DMS79 treated with DMSO at 0.1 percent for 48 hours (cell line): ENCODE measurements at places on chromosomes 11 and 22.

DNA sequence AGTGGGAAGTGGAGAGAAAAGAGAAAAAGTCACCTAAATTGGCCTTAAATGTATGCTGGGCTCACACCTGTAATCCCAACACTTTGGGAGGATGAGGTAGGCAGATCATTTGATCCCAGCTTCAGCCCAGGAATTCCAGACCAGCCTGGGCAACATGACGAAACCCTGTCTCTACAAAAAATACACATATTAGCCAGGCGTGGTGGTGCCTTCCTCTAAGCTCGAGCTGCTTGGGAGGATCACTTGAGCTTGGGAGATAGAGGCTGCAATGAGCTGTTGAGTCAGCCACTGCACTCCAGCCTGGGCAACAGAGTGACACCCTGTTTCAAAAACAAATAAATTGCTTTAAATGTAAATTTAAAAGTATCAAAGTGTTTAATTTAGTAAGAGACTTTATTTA lies 3.9 kb downstream of the CBL start:
- DNase-seq: no peak

GRCh38 chr11:133829566-133829965 lies 15.7 kb downstream of the SPATA19 start:
- DNase-seq: no peak

- no peak for DNase-seq
These were observed 2.5 kb upstream of the ZDHHC8 start for GRCh38 chr22:20128902-20129746.

DNA sequence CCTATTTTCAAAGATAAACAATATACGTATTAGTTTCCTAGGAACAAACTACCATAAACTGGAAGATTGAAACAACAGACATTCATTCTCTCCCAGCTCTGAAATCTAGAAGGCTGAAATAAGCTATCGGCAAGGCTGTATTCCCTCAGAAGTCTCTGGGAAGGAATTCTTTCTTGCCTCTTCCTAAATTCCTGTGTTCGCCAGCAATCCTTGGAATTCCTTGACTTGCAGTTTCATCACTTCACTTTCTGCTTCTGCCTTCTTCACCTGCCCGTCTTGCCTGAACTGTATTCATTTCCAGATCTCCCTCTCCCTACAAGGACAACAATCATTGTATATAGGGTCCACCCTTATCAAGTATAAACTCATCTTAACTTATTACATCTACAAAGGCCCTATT lies 17.7 kb upstream of the PRDM10 start:
- DNase-seq: no peak

DNA sequence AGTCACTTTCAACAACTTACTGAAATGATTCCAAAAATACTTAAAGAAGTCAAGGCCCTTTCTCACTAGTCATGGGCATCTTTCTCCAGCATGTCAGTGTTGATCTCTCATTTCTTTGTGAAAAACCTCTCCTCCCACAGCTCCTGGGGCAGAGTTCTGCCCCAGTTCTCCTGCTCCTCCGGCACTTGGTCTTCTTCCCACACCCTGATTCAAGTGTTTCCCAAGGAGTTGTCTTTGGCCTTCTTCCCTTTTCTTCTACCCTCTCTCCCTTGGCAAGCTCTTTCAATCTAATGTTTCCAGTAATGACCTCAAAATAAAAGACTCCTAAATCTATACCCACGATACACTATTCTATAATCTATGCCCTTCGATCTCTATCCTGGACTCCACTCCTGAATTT lies 42.1 kb upstream of the CCDC34 start:
- no peak for DNase-seq

GRCh38 chr11:121071846-121072450 lies 29.1 kb upstream of the TECTA start:
- DNase-seq: no peak

GRCh38 chr22:46977656-46978343 lies 215.3 kb downstream of the TBC1D22A start:
- DNase-seq: no peak

DNA sequence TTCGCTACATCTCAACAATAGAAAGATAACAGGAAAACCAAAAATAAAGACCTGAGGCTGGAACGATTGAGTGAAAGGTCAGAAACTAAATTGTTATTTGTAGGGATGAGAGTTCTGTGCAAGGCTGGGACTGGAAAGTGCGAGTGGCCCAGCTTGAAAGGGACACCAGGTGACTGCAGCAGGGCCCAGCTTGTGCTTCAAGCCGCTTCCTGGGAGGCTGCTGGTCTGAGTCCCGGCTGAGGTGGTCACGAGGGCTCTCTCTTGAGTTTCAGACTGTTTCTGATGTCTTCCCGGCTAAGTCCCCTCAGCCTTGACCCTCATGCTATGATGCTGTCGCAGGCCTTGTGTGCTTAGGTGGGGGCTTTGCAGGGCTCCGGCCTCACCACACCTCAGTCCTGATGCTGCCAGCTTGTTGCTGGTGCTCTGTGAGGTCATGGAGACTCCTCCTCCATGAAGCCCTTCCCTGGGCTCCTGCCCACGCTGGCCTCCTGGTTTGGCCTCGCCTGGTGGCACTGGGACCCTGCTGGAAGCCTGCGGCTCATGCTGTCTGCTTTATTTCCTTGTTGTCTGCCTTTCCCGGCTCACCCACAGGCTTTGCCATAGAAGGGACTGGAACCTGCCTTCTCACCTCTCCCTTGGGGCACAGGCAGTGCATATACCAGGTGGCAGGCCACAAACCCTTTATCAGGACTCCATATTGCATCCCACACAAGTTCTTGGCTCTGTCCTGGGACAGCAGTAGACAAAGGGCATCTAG lies 4.0 kb downstream of the BANF1 start:
- no peak for DNase-seq

GRCh38 chr11:118791961-118792569 lies 1.1 kb upstream of the DDX6 start:
- DNase-seq: no peak

DNA sequence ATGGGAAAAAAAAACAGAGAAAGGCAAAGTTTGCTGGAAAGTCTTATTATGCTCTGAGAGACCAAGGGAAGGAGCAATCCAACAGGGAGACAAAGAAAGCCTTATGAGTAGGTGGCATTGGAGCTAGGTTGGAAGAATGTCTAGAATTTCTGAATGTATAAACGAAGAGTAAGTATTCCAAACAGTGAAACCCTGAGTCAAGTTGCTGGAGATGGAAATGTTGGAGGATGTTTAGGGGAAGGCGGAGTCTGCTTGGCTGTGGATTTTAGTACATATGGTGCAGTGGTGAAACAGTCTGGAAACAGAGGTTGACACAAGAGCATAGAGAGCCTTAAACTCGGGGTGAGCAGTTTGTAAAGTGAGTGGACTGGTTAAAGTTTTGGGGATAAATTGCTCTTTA lies 314.8 kb upstream of the CADM1 start:
- no peak for DNase-seq

GRCh38 chr11:79046366-79046765 lies 394.5 kb downstream of the TENM4 start:
- DNase-seq: no peak

- no peak for DNase-seq
These were observed 24.4 kb upstream of the FSHB start for GRCh38 chr11:30206249-30206996.

DNA sequence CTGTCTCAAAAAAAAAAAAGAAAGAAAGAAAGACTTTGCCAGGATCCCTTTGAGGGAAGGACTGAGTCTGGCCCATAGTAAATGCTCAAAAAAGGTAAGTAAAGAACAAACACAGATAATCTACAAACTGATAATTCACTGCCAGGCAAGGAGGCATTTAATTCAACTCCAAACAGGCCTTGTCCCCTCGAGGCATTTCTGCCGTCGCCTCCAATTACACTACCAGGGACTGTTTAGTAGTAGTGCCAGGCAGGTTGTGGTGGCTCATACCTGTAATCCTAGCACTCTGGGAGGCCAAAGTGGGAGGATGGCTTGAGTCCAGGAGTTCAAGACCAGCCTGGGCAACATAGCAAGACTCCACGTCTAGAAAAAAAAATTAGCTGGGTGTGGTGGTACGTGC lies 43.7 kb downstream of the PC start:
- DNase-seq: no peak
